ENCODE measurements at places on chromosomes 3 and 15.

DNA sequence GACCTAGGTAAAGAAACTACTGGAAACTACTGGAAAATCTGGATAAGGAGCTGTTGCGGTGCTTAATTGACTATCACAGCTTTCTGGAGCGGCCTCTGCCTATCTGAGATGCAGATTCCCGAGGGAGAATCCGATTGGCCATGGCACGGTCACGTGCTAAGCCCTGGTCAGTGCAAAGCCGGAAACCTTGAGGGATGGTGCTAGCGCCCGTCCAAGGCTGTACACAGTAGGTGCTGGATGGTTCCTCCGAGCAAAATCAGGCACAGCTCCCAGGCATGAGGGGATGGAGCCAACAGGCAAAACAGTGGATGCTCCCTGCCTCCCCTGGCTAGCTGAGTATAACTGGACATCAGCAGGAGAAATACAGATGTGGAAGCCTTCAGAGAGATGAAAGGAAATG lies 238.7 kb upstream of the HES1 start:
- no peak for DNase-seq

DNA sequence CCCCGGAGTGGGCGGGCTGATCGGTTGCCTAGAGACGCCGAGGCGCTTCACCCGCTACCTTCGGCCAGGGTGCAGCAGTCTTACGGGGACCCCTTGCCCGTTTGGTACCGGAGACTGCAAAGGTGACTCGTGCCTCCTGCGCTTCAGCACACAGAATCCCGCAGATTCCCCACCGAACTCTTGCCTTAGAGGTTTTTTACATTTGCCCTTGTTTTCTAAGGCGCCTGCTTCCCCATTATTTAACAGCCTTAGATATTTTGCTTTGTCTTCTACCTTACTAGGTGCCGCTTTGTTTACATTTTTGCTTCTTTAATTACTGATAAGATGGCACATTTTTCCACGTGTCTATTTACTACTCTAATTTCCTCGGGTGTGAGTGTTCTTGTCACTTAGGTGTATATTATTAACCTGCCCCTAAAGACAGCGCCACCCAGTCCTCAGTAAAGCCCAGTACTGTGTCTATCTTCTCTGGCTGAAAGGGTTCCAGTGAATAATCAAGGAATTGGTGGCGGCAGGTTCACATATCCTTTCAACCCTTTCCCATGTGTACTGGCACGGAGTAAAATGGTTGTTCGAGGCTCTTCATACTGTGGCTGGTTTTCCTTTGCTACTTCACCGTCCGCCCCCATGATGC lies 573 bp upstream of the CEP152 start:
- DNase-seq: peak; percentile 43

- DNase-seq: no peak
Observed at GRCh38 chr15:56175788-56176187, 67.9 kb downstream of the RFX7 start.

DNA sequence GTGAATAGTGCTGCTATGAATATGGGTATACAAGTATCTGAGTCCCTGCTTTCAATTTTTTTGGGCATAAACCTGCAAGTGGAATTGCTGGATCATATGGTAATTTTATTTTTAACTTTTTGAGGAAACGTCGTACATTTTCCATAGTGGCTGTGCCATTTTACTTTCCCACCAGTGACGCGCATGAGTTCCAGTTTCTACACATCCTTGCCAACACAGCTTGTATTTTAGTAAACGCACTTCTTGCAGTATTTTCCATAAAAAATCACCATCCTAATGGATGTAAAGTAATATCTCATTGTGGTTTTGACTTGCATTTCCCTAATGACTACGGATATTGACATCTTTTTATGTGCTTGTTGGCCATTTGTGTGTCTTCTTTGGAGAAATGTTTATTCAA lies 105.0 kb downstream of the NFKBIZ start:
- no peak for DNase-seq

DNA sequence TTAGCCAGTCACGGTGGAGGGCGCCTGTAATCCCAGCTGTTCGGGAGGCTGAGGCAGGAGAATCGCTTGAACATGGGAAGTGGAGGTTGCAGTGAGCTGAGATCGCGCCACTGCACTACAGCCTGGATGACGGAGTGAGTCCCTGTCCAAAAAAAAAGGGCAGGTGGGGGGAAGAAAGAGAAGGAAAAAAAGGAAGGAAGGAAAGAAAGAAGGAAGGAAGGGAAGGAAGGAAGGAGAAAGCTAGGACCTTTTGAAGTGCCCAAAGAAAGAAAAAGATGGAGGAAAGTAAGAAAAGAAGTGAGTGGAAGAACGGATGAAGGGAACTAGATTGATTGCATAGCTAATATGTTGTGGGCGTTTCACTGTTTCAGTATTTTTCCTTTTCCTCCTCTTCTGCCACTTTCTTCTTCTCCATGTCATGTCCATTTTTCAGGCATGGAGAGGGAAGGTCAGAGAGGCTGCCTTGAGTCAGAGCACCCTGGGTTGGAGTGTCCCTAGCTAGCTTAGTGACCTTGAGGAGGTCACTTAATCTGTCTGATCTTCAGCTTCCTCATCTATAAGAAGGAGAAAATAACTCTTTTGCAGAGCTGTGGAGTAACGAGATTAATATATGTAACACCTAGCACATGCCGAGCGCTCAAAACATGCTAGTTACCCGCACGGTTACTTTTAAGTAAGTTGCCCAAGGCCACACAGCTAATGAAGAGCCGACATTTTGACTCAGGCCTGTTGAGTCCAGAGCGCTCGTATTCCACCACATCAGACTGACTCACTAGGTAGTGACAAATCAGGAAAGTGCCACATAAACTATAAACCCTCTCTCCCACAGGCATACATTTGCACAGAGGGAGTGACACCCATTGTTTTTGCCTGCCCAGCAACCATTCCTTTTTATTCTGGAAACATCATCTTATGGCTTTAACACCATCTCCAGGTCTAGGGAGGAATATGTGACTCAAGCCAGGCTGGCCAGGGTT lies 42.2 kb downstream of the BHLHE40 start:
- DNase-seq: no peak

DNA sequence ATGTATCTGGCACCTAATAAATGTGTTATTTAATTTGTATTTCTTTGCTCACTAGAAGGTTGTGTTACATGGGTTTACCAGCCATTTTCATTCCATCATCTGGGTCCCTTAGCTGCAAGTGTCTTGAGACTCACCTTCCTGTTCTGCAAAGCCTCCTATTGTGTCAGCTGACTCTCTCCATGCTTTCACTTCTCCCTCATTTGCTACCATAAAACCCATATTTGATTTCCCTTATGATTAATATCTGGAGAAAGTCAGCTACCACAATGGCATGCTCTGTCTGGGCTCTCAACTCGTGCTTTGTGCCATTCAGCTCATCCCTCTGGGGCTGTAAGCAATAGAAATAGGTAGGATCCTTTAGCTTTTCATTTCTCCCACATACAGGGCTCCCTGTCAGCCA lies 79.5 kb upstream of the EIF1B start:
- DNase-seq: no peak

DNA sequence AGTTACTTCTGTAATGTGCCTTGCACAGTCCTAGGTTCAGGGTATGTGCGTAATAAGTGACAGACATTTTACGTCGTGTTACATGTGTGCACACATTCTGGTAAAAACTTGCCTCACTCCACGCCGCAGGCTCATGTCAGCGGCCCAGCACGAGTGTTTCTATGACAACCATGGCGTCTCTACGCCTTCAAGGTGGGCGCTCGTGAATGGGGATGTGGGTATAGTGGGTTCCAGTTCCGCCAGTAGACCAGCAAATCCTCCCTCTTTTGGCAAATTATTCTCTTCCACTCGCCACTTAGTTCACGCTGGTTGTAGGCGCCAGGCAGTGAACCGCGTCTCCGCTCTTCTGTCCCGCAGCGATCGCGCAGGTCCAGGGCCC lies 40.3 kb downstream of the CHST14 start:
- DNase-seq: no peak

GRCh38 chr3:113211330-113212149 lies at the start of gene BOC:
Gene BOC, plus strand, starts transcription at chr3:113211557. Its CDS starts 38,246 bp downstream, at chr3:113249803.
- peak; percentile 27 for DNase-seq

- DNase-seq: no peak
Observed at GRCh38 chr3:17076940-17077605, 192.3 kb downstream of the PLCL2 start.

GRCh38 chr3:127455541-127456450 lies 134.7 kb downstream of the TPRA1 start:
- peak; percentile 82 for DNase-seq

- no peak for DNase-seq
Observed at GRCh38 chr15:58873267-58873666, 60.2 kb downstream of the SLTM start.

DNA sequence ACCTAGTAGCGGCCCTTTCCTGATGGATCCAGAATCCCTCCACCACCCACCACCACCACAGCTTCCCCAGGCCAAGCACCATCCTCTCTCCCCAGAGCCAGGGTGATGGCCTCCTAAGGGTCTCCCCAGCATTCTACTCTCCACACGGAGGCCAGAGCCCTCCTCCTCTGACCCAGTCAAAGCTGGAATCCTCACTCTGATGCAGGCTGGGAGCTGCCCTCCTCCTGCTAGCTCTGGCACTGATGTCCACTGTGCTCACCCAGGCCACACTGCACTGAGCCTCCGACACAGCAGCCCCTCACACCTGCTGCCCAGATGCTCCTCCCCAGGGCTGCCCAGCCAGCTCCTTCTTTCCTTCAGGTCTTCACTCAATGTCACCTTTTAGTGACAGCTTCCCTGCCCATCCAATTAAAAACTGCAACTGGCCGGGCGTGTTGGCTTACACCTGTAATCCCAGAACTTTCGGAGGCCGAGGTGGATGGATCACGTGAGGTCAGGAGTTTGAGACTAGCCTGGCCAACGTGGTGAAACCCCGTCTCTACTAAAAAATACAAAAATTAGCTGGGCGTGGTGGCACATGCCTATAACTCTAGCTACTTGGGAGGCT lies 21.0 kb downstream of the XXYLT1 start:
- DNase-seq: no peak

DNA sequence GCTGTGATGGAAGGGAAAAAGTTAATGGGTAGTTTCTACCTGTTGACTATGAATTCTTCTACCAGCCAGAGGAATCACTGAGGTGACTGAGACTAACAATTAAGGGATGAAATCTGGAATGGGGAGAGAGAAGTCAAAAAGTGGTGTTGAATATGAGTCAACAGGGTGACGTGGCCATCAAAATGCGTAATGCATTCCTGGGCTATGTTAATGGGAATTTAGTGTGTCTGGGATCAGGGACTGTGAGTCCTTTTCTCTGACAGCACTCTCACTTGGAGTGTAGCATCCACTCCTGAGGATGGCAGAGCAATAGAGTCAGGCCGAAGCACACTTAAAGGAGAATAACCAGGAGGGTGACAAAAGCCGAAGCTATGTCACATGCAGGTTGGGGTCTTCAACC lies 60.4 kb downstream of the MESD start:
- no peak for DNase-seq

DNA sequence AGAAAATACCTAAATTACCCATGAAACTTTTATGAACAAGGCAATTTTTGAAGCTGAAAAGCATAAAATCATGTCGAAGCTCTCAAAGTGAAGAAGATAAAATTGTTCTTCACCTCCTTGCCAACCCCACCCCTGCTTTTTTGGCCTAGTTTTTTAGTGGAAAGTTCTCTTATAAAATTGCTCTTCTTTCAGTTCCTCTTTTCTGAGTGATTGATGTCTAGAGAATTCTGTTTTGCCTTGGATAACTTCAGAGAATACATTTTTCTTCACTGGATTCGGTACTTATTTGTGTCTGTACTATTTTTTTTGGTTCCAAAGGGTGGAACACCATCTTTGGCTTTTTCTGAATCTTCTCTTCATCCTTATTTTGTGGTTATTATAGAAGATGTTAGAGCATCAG lies 25.0 kb upstream of the PYDC2 start:
- DNase-seq: no peak

- no peak for DNase-seq
Observed at GRCh38 chr3:32181796-32182195, 56.7 kb upstream of the CMTM8 start.

DNA sequence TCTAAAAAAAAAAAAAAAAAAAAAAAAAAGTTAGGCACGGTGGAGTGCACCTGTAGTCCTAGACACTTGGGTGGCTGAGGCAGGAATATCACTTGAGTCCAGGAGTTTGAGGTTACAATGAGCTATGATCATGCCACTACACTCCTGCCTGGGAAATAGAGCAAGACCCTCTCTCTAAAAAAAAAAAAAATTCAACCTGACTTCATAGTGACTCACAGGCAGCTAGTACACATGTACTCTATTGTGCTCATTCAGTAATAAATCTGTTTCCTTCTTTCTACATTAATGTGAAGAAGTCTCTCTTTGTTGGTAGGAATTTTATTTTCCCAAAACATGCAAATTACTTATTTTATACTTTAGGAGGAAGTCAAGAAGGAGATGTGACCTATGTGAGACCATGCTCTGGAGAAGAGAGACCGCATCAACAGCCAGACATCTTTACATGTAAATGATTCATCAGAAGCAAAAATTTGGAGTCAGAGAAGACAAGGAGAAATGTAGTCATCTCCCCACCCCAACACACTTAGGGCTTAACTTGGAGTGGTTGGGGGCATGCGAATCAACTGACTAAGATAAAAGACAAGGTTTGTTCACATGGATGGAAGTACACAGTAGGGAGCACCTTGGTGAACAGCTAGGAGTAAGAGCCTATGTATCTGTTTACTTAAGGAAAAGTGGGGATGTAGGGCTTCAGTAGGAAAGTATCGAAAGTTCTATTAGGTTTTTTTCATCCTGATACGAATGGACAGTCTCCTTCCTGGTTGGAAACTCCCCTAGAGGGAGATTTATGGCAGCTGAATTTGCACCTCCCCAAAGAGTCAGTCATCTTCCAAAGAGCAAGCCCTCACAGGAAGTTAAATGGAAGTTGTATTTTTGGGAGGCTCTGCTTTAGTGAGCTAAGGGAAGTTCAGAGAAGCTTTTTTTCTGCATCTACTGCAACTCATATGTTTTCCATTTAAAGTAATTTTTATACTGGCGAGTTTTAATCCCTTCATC lies 23.0 kb upstream of the NMD3 start:
- no peak for DNase-seq

- DNase-seq: no peak
Observed at GRCh38 chr3:151976211-151977050, 103.0 kb downstream of the SUCNR1 start.

- no peak for DNase-seq
Observed at GRCh38 chr15:62464705-62465104, 299.6 kb upstream of the C2CD4B start.

GRCh38 chr3:159828542-159828943 lies 160.1 kb upstream of the IL12A start:
- DNase-seq: peak; percentile 97

DNA sequence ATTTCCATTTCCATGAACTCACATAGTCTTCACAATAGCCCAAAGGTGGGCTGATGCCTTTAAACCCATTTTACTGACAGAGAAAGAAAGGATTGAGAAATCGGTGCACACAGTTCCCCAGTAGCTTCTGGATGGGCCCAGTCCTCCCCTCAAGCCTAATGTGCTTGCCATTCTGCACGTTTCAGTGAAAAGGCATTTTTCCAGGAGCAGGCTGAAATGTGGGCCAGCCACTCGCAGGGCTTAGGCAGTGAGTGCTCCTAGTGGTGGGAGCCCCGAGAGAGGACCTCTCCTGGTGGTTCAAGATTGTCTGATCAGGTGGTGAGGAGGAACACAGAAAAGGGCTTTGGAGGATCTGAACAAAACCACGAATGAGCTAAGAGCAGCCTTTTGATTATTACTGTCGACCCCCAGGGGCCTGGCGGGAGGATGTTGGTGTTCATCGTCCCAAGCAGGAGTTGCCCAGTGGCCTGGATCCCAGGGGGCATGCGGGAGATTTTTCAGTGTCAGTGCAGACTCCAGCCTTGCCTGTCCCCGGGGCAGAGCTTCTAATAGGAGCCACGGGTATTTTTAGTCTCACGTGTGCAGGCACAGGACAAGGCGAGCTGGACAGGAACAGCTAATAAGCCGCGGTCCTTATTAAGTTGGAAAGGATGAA lies 8.7 kb upstream of the KY start:
- DNase-seq: no peak

All from NCI-H1105 treated with DMSO at 0.1 percent for 48 hours (cell line).